ENCODE measurements at places on chromosomes 4 and X.

- DNase-seq, result peak; percentile 15
These were observed 53.0 kb downstream of the DCUN1D4 start for GRCh38 chr4:51895816-51896408.

- DNase-seq, result no peak
These were observed 391.0 kb downstream of the SPRY1 start for GRCh38 chr4:123787512-123788080.

DNA sequence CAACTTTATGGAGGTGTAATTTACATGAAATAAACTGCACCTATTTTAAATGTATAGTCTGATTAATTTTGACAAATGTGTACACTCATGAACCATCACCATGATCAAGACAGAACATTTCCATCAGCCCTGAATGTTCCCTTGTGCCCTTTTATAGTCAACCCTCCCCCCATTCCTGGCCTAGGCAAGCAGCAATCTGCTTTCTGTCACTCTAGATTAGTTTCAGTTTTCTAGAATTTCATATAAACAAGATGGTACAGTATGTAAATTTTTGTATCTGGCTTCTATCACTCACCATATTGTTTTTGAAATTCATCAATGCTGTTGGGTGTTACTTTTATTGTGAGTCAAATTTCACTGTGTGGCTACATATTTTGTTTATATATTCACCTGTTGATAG, 234.2 kb upstream of the RPS6KA3 start:
- no peak for DNase-seq

GRCh38 chr4:13980317-13981310, 353.1 kb upstream of the BOD1L1 start:
- no peak for DNase-seq

DNA sequence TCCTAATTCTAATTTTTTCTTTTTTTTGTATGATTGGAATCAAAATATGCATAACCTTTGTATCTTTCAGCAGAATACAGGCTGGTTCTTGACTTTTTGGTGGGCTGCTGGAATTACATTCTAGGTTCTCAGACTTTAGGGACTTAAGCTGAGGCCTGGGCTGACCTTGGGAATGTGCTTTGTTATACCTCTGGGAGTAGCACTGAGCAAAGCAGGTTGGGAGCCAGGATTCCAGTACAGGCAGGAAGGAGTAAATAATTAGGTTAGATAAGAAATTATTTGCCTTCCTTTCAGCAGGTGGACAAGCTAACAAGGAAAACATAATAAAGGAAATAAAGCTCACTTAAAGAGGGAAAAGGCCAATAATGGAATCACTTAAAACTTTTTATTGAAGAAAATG, 49.9 kb upstream of the SLC4A4 start:
- no peak for DNase-seq

DNA sequence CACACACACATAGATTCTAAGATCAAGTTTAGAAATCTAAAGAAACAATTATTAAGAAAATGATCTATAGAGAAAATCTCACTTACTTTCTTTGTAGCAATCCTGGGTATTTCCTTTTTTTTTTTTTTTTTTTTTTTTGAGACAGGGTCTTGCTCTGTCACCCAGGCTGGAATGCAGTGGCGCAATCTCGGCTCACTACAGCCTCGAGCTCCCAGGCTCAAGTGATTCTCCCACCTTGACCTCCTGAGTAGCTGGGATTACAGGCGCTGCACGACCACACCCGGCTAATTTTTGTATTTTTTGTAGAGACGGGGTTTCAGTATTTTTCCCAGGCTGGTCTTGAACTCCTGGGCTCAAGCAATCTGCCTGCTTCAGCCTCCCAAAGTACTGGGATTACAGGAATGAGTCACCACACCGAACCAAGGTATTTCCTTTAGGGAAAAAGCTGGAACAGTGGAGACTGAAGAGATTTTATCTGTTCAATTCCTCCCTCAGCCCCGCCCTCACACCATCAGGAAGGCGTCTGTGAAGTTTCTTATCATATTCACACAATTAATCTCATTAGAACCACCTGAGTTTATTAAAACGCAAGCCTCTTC, at the start of gene TRIML2:
TRIML2 (minus strand) TSS at position 447 of the 599 bp plus-strand sequence. CDS start 4,235 bp downstream, outside the sequence.
- no peak for DNase-seq

DNA sequence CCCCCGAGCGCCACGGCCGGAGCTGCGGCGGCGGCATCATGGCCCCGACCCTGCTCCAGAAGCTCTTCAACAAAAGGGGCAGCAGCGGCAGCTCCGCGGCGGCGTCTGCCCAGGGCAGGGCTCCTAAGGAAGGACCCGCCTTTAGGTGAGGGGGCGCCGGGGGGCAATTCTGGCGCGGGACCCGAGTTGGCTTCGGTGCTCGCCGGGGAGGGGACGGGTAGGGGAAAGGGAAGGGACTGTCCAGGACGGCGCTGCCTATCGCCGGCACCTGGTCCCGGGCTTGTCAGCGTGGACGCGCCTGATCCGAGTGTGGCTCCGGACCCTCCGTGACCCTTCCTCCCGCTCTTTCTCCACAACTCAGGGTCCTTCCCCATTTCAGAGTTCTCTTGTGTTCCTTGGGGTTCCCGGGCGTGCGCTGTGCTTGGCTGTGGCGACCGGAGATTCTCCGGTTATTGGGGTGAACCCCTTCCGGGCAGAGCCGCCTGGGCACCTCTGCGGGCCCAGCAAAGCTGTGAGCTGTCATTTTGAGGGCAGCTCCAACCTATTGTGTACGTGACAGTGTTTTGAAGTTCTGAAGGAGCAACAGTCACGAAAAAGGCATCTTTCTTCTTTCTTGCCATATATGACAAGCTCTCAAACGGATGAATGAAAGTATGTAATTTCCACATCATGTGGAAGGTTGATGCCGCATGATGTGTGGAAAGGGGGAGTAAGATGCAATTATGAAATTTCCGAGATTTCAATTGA, 522 bp downstream of the FNIP2 start:
- DNase-seq, result no peak

DNA sequence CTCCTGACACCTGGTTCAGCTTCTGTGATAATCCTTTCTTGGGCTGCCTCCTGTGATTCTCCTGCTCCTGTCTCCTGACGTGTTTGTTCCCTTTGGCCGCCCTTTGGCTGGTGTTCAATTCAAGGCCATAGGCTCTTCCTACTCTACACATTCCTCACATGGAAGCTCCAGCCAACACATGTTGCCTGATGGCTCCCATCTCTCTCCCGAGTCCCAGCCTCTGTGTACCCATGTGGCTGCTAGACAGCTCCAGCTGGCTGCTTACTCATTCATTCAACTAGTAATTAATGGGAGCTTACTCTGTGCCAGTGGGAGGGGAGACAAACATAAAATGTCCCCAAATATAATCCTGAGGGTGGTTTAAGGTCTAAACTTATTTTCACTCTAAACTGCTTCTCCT, 9.2 kb upstream of the MED28 start:
- DNase-seq, result no peak

GRCh38 chrX:15566244-15566643, 34.5 kb downstream of the ACE2 start:
- no peak for DNase-seq

DNA sequence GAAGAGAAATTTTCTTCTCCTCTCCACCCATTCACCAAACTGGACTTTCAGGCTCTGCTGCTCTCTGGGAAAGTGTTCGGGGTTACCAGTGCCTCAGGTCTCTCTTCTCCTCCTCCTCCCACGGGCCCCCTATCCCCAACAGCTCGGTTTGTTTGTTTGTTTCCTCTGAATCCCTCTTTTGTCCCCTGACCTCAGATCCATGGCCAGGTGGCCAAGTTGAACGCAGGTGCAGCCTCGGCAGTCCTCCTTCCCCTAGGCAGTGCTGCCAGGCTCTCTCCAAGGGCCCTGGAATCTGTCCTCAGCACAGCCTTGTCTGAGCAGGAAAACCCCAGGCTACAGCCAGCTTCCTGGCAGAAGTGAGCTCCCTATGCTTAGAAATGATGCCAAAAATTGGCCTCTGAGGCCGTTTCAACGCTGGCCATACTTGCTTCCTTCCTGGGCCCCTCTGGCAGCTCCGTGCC, 60.0 kb downstream of the FHDC1 start:
- no peak for DNase-seq

DNA sequence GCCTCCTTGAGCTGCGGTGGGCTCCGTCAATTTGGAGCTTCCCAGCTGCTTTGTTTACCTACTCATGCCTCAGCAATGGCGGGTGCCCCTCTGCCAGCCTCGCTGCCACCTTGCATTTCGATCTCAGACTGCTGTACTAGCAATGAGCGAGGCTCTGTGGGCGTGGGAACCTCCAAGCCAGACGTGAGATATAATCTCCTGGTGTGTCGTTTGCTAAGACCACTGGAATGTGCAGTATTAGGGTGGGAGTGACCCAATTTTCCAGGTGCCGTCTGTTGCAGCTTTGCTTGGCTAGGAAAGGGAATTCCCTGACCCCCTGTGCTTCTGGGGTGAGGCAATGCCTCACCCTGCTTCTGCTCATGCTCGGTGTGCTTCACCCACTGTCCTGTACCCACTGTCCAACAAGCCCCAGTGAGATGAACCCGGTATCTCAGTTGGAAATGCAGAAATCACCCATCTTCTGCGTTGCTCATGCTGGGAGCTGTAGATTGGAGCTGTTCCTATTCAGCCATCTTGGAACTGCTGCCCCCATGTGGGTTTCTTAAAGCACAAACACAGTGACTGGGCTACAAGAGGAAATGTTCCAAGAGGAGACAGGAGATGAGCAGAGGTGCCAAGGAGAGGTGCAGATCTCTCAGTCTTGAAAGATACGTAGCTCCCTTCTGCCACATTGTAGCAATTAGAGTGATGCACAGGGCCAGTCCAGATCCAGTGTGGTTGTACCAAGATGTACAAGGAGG, 193.0 kb upstream of the IGFBP7 start:
- DNase-seq, result no peak

DNA sequence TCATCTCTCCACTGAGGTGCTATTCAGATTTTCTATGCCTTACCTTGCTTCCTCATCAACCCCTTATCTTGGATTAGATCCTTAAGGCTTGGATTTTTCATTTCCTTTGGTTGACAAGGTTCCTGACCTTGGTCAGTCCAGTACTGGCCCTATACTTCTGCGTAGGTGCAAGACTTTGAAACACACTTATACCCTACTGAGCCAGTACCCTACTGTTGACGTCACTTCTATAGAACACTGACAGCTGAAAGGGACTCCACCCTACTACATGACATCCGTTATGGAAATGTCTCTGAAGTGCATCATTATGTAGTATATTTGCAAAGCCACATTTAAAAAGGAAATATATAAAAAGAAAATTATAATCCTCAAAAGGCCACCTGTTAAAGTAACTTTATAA, 12.0 kb upstream of the PLS3 start:
- no peak for DNase-seq

GRCh38 chrX:17860179-17860780, 818 bp downstream of the RAI2 start:
- peak; percentile 7 for DNase-seq

GRCh38 chr4:92099861-92100260, 203.9 kb upstream of the GRID2 start:
- no peak for DNase-seq

DNA sequence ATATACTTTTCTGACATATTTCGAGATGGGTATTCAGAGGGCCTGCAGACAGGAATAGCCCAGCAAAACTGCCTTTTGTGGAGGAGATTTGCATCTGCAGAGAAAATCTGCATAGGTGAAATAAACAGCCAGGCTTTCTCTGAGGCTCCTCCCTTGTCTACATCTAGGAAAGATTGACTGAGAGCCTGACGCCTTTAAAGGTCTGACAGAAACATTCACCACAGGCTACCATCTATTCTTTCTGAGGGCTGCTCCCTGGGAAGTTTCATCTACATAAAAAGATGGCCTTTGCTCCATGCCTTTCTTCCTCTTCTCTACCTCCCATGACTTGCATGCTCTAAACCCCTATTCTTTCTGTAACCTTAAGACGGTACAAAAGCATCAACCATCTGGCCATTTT, 55.0 kb upstream of the AP1S2 start:
- DNase-seq, result no peak

DNA sequence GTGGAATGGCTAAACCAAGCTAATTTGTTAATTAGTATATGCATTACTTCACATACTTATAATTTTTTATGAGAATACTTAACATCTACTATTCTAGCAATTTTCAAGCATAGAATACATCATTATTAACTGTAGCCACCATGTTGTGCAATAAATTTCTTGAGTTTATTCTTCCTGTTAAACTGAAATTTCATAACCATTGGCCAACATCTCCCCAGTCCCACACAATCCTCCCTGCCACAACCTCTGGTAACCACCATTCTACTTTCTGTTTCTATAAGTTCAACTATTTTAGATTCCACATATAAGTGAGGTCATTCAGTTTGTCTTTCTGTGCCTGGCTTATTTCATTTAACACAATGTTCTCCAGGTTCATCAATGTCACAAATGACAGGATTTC, 208.5 kb downstream of the PPP4R3C start:
- no peak for DNase-seq

- DNase-seq, result no peak
These were observed 5.1 kb upstream of the ING2 start for GRCh38 chr4:183499801-183500200.

GRCh38 chrX:45527834-45528233, 327.2 kb upstream of the DIPK2B start:
- DNase-seq, result no peak

DNA sequence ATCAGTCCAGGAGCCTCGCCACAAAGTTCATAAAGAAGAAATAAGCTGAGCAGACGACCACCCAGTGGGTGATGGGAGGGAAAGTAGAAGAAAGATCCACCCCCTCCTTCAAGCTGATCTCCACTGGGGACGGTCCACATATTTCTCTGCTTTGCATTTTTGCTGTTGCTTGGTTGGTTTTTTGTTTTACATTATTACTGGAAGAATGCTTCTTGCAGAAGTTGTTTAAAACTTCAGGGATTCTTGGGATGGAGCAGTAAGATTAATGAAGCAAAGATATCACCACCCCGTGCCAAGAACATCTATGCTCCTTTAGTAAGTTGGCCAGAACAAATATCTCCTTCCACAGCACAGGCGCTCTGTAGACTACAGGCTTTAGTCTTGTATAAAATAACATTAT, 30.1 kb downstream of the LGI2 start:
- DNase-seq, result no peak

GRCh38 chr4:8771666-8772065, 100.0 kb downstream of the HMX1 start:
- DNase-seq, result no peak

DNA sequence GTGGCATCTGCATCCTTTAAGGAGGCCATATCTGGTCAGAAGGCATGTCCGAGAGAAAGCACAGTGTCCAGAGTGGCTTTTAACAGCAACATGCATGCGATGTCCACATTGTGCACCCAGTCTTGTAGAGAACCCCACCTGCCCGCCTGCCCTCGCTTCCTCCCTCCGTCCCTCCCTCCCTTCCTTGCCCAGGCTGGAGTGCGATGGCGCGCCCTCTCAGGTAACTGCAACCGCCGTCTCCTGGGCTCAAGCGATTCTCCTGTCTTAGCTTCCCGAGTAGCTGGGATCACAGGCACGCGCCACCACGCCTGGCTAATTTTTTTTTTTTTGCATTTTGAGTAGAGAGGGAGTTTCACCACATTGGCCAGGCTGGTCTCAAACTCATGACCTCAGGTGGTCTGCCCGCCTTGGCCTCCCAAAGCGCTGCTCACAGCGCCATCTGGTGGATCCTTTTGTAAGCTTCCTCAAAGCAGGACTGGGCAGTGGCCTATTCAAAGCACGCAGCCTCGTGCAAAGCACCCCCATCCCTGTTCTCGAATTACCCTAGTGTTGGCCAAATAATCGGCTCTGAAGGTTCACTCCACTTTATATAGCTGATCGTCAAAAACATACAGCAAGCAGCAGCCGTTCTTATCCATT, 15.0 kb downstream of the BRCC3 start:
- no peak for DNase-seq

- no peak for DNase-seq
These were observed 7.1 kb downstream of the DNAAF6 start for GRCh38 chrX:107213477-107213876.

GRCh38 chr4:13599159-13599558, 28.4 kb downstream of the BOD1L1 start:
- DNase-seq, result no peak
